ENCODE measurements at places on chromosomes 6 and 20. TPM values are rescaled to one million over a fixed set of nuclear protein-coding genes. Genes with fewer than 3 reads are reported as not detected.

DNA sequence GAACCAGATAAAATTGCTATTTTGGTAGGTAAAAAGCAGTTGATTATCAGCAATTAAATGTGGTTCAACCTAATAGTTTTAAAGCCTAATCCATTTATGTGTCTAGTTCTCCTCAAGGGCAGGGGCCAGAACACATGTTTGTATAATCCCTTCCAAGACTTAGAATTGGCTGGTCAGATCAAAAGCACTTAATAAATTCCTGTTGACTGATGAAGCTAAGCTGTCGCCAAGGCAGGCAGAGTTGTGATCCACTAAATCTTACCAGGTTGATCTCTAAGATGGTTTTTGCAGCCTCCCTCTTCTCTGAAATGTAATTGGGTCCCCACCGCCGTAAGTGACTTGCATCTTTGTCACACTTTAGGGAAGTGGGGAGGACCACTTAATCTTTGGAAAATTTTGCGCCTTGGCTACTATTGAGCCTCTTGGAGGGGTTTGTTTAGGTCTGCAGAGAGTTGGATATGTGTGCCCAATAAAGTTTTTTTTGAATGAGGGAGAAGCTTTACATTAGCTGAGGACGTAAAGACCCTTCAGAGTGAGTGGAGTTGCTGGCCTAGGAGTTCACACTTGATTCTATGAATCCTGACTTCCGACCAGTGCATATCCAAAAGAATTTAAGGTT is 65.9 kb downstream of the PHF20 start:
- no peak for DNase-seq

DNA sequence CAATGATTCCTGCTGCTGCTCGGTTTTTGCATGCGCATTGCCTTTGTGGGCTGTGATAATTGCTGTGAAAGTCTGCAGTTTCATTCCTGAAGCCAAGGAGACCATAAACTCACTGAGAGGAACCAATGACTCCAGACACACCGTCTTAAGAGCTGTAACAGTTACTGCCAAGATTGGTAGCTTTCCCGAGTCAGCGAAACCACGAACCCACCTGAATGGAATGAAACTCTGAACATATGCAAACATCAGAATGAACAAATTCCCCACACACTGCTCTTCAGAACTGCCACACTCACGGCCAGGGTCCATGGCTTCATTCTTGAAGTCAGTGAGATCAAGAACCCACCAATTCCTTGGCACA is 37.7 kb downstream of the TRIM27 start:
- DNase-seq = no peak

DNA sequence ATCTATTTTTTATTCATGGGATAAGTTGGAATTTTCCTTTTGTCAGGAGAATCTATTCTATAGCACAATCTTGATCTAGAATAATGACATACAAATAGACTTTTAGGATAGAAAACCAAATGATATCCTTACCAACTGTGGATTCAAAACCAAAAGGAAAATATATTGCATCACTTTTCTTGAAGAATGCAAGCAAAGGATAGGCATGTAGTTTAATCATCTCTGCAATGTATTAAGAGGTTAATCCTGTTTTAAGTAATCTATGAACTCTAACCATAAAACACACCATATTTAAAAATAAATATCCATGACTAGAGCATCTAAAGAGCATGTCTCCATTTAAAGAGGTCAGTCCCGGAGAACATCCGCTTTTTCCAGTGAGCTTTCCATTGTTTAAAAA is 106.7 kb upstream of the CNKSR3 start:
- DNase-seq = no peak

DNA sequence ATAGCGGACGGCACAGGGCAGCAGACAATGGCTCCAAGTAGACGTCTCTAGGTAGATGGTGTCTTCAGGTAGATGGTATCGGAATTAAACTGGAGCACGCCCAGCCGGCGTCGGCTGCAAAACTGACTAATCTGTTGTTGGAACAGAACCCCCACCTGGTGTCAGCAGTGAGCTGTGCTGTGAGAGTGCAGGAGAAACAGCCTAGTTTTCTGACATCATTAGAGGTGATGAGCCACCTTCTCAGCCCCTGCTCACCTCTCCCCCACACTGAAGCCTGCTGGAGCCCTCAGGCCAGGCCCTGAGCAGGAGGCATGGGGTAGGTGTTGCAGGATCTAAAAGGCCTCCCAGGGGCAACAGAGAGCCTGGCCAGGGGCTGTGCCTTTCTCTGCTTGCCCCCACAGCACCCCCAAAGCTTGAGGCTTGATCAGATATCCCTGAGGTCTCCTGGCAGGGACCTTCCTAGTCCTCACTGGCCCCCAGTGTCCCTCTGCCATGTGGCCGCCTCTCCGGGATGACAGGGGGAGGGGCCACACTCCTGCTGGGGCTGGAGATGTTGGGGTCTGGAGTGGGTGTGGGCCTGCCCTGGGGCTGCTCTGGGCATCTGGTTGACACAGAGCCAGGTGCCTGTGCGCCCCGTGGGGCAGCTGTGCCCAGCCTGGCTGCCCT is 6.9 kb upstream of the HELZ2 start:
- no peak for DNase-seq

DNA sequence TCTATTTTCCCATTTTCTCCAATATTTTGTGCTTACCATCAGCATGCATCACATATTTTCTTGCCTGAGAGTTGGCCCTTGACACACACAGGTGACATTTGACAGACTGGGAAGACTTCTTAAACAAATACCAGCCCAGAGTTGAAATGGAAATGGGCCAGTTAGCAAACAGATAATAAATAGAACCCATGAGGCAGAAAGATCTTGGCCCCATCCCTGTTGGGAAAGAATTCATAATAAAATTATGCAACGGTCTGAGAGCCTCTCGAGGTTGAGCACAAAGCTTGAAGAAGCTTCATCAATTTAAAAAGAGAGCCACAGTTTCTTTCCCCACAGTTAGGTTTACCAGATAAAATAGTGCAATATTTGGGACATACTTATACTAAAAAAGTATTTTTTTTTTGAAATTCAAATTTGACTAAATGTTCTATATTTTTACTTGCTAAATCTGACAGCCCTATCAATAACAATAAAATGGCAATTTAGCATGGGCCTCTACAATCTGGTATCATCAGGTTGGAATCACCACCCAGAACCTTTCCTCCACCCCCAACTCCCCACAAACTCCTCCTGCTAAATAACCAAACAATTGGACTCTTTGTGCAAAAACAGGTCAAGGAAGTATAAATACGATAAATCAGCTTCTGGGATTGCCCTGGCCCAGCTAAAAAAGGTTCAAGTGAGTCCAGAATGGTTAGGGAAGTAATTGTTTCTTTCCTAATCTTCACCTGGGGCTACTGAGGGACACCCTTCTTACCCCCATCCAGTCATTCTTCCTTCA is 129.8 kb downstream of the CD164 start:
- DNase-seq = no peak

DNA sequence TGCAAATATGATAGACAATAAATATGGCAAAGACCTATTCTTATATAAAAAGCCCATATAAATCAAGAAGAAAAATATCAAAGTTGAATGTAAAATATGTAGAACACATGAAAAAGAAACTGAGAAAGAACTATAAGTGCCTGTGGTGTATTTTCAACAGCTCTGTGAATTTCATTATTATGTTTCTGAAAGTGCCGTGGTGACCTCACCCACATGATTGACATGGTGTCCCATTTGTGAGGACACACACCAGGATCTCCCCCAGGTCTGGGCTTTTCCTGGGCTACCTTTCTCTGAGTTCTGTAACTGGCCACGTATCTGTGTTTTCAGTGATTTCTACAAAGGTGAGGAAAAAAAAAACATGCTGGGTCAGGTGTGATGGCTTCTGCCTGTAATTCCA is 86.7 kb downstream of the BMP6 start:
- no peak for DNase-seq

The COL10A1 gene
- total RNA-seq = not detected

The SNAI1 gene
- total RNA-seq = 3.3 TPM

The MMP24 gene
- 0.69 TPM for total RNA-seq

The FAM162B gene
- total RNA-seq = 3.2 TPM

All from heart left ventricle (tissue), 16 donors.